ENCODE measurements at places on chromosomes 13 and 19.

DNA sequence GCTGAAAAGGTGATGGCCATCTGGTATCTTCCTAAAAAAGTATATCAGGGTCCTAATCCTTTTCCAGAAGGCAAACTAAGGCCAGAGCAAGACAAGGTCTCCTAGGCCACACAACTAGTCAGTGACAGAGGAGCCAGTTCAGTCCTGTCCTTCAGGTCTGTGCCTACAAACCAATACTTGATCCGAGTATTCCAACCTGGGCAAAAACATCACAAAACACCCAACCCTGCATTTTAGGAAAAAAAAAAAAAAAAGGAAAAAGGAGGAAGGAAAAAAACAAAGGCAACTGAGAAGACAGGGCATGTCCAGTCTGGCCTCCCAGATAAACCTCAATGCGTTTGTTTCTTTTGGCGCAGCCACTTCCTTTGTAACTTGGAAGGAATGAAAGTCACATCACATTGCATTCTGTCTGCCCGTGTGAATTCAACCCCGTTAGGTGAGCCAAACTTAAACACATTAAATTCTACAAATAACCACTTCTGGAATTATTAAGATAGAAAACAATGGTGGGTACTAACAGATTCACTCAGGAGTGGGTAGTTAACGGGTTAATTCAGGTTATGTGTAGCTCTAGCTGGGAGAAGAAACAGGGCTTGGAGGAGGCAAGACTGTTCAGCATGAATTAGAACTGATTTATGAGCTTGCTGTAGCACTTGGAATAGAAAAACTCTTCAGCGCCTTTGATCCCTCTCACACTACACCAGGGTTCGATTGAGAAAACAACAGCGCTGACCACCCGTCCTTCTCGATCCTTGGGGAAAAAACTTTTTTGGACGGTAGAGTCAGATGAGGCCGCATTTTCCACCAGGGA, 43.0 kb upstream of the HNRNPA1L2 start:
- DNase-seq, result peak; percentile 81

DNA sequence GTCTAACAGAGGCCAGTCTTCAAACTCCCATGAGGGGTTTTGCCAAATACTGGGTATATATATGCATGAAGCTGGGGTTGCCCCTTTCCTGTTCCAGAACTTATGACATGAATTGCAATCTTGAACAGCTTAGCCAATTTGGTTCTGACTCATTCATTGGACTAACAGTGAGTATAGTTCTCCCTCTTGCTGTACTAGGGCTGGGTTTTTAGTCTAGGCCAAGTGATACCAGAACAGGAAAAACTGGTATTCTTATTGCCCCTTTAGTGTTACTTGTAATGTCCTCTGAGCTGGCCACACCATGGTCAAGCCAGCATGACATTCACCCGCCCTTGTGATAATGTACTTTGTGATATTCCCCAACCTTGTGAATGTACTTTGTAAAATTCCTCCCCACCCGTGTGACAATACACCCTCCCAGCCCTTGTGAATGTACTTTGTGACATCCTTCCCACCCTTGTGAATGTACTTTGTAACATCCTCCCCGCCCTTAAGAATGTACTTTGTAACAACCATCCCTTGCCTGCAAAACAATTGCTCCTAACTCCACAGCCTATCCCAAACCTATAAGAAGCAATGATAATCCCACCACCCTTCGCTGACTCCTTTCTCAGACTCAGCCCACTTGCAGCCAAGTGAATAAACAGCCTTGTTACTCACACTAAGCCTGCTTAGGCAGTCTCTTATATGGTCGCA, 26.9 kb downstream of the ZNF846 start:
- no peak for DNase-seq

DNA sequence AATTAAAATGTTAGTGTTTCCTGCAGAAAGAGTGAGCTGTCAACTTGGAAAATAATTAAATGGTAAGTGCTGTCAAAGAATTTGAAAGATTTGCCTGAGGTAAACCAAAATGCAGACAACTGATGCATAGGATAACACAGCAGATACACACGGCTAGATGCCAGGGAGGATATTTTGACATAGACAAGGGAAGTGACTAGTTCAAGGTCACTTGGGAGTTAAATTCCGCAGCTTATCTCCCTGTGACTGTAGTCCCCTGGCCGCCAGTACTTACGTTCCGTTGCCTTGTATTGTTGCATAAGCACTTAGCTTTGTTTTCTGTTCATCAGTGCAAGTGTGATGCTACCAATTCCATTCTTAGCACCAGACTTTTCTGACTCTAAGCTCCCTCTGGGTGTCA, 247.3 kb upstream of the MAB21L1 start:
- DNase-seq, result peak; percentile 88

- no peak for DNase-seq
Observed at GRCh38 chr13:103638706-103639105, 572.5 kb upstream of the SLC10A2 start.

DNA sequence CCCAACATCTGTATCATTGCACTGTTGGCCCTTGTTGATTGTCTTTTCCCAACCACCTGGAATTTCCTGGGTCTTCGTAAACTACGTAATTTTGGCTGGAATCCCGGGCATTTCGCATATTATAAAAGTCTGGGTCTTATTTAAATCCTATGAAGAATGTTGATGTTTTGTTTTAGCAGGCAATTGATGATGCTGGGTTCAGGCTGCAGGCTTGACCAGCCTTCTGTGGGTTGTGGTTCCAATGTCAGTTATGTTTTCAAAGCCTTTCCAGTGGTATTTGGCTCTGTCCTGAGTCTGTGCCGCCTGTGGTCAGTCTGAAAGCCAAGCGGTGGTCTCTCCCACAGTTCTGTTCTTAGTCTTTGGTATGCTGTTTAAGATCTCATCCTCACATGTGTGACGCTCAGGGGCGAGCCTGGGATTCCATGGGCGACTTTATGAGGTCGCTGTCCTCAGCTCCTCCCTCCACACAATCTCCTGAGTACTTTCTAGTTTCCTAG, 12.4 kb downstream of the SLC35E1 start:
- no peak for DNase-seq

DNA sequence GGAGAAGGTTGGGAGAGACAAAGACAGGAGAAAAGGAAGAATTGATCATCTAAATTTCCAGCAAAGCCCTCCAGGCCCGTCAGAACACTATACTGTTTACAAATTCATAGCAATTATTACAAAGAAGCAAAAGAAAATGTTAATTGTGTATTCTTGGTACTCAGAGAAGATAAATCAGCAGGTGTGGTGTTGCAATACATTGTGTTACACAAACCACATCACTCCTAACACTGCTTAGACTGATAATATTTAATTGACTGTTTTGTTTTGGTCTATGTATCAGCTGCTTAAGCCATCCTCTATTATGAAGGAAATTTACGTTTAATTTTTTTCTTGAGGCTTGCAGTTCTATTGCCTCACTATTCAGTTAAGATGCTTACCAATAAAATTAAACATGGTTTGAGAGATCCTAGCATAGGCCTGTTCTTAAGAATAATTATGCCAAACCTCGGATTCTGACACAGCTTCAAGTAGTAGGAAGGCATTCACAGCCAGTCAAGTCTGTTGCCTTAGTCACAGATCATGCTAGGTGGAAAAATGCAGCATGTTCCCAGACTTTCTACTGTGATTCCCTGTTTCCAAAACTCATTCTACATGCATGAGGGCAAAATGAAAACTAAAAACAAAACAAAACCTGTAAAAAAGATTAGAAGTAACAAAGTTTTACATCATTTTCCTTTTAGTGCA, 129.2 kb downstream of the TBC1D4 start:
- peak; percentile 24 for DNase-seq

DNA sequence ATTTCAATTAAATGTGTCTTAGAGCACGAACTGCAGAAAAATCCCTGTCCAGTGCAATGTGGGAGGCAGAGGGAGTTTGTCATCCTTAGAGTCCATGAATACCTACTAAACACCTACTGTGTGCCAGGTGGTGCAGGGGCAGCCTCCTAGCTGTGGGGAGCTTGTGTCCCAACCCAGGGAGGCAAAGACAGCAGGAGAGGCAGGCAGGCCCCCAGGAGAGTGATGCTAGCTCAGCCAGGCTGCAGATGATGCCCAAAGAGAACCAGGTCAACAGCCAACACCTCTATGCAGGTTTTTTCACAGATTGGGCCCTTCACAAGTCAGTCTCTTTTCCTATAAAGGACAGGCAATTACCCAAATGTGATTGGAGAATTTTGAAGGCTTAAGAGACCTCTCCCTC, 108.2 kb upstream of the UQCRFS1 start:
- DNase-seq, result no peak

Data from EH (cell line).